ENCODE measurements at places on chromosomes 13 and 19.

GRCh38 chr19:10294368-10294697 lies 4.6 kb downstream of the ICAM5 start:
- no peak for DNase-seq

DNA sequence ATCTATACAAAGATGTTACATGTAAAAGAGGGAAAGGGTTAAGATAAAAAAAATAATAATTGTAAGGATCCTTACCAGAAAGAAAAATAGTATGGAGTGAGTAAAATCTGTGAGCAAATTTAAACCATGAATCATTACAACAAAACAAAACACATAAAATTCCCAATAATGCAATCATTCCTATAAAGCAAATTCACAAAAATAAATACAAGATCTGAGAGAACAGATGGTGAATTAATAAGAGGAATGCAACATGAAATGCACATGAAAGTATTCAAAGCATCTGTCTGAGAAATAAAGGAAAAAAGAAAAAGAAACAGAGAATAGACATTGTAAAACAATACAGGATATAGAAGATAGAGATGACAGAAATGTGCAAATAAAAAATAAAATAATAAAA lies 681.5 kb upstream of the KLHL1 start:
- DNase-seq, result no peak

GRCh38 chr19:47661611-47662010 lies 51.6 kb upstream of the EHD2 start:
- peak; percentile 16 for DNase-seq

DNA sequence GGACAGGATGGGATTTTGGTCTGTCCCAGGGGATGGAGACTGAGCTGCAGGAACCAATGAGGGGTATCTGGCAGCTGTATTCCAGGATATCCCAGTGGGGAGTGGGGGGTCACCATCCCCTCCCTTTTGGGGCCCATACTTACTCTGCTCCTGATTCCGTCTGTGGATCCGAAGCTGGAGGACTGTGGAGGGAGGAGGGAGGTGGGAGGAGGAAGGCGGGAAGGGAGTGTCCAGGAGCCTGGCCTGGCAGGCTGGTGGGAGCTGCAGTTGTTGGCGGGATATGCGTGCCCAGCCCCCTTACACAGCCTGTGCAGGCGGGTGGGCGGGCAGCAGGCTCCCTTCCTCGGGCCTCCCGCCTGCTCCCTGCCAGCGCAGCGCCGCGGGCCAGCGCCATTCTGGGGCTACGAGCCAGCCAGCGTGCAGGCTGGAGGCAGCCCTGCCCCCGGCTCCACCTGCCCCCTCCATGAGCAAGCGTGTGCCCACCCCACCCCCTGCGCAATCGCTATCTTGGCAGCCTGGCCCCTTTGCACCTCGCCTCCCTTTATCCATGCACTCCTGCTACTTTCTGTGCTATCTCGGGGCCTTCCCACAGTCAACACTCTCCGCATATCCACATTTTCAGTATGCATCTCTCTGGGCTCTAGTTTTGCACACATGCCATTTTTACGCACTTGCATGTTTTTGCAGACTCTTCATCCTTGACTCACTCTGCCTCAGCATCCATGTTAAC lies 2.8 kb downstream of the MAMSTR start:
- DNase-seq, result peak; percentile 46
